DMS 273 treated with DMSO at 0.1 percent for 48 hours (cell line): ENCODE measurements at places on chromosomes 16 and 17.

- DNase-seq = no peak
Measured at GRCh38 chr17:73711184-73711583, 66.9 kb upstream of the SDK2 start.

DNA sequence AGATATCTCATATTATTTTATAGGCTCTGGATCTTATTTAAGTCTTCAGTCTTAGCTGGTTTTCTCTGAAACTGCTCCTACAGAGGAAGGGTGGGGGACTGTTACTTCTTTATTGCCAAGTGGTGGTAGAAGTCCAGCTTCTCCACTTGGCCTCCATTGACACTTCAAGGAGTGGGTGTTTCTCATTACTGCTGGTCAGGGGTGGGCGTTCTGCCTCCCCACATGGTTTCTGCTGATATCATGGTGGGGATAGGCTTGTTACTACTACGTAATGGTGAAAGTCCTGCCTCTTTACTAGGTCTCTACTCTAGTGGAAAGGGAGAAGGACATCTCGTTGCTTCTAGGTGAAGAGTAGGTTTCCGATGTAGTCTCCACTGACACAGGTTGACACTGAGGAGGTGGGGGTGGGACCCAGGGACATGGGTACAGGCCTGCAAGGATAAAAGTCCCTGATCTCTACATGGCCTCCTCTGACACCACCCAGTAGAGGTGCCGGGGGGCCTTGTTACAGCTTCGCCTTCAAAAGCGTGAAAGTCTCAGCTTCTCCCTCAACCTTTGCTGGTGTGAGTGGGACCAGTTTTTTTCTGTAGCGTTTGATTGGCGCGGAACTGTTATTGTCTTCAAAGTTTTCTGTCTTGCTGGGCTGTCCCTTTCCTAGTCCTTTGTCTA is 20.3 kb downstream of the PRAC1 start:
- DNase-seq = no peak

- no peak for DNase-seq
Measured at GRCh38 chr16:85712801-85713200, 24.0 kb upstream of the GINS2 start.

DNA sequence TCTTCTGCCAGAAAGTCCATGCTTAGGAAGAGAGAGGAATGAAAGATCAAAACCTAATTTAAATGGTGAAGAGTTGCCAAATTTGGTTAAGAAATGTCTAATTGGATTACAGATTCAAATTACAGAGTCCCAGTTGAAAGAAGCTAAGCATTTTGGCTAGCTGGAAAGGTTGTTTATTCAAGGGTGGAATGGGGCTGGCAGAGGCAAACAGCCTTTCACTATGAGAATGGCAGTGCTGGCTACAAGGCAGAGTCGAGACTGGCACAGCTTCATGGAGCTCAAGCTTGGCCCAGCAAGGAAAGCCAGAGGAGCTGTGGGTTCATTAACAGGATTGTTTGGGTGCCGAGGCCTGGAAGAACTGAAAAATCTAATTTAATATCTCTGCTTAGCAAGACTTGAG is 13.6 kb downstream of the MAP3K3 start:
- no peak for DNase-seq

DNA sequence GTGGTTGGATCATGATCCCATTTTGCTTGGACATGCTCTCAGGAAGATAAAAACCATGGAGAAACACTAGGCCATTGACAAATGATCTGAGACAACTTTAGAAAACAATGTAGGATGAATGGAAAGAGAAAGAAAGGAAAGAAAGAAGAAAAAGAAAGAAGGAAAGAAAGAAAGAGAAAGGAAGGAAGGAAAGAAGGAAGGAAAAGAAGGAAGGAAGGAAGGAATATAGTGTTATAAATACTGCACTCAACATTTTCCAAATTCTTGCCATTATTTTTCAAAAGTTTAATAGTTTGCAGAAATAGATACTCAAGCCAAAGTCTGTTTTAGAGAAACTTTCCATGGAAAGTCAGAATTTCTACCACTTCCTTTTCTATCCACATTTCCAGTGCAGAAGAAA is 39.2 kb upstream of the CACNG3 start:
- no peak for DNase-seq

GRCh38 chr16:3188925-3189825 is 1.2 kb downstream of the OR1F1 start:
- peak; percentile 70 for DNase-seq

- peak; percentile 12 for DNase-seq
Measured at GRCh38 chr17:32461853-32462617, 17.7 kb downstream of the PSMD11 start.
